NCI-H526 treated with DMSO at 0.1 percent for 48 hours (cell line): ENCODE measurements at places on chromosomes 12 and 14.

- DNase-seq, result no peak
These were observed 567.2 kb downstream of the SNAPC1 start for GRCh38 chr14:62329427-62329826.

GRCh38 chr12:28709986-28710685 is 438.9 kb upstream of the FAR2 start:
- no peak for DNase-seq

DNA sequence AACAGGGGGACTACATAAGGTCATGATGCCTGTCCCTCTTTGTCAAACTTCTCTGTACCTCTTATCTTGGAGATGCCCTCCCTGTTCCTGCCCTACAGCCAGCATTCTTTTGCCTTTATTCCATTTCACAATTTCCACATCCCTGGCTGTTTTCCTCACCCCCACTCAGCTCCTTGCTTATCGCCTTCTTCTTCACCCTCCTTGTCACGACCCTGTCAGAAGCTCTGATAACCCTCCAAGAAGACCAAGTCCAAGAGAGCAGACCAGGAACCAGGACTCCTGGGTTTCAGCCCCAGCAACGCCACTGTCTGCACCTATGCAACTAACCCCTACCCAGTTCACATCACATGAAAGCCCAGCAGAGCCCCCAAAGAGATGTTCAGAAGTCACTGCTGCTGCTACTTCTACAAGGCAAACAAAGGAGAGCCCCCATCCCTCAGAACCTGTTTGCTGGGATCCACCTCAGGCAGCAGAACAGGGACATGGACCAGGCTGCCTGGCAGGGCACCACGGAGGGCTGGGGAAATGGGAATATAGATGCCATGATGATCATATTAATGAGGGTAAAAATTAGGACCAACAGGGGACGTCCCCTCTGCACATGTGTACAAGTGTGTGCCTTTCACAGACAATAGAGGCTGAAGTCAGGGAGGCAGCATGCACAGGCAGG is 92.8 kb downstream of the SINHCAF start:
- no peak for DNase-seq

- no peak for DNase-seq
These were observed 107.6 kb downstream of the C12orf50 start for GRCh38 chr12:87921621-87922020.

- peak; percentile 21 for DNase-seq
These were observed 60.7 kb upstream of the CAND1 start for GRCh38 chr12:67208281-67209067.

DNA sequence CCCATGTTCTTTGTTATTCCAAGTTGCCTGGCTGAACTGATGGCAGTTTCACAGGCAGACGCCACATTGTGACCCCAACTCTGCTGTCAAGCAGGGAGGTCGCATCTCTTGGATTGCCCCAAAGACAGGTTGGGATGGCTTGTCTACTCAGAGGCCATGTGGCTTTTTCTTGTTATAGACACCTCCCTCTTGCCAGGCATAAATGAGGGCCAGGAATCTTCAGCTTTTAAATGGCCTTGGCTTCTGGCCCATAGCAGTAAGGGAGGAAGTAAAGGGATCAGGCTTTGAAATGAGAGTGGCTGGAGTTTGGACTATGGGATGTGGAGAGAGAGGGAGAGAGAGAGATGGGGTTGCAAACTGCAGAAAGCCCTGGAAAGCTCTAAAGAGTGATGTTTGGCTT is 215.0 kb downstream of the TBX5 start:
- no peak for DNase-seq

- DNase-seq, result no peak
These were observed 13.6 kb downstream of the ADCY6 start for GRCh38 chr12:48775299-48775698.

DNA sequence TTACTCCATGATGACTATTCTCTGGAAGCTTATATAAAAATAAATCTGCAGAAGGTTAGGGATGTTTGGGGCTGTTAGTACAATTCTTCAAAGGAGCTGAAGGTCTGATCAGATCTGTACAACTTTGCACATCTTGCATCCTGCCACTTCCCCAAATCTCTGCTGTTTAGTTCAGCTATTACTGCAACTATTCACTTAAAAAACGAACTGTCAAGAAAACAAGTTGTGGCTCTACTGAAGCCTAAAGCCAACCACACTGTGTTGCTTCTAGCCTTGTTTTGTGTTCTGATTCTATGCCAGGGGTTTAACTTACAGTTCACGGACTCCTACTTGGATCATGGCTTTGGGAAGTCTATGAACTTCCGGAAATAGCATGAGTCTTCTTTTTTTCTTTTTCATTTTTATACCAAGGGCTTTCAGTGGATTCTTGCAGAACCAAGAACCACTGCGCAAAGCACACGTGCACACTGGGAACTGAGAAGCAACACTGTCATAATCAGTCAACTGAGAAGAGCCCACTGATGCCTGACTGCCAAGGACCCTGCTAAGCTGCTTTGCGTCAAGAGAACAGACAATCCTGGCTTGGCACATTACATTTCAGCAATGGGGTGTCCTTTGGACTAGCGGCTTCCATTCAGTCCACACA is 66.3 kb upstream of the EEA1 start:
- DNase-seq, result no peak

DNA sequence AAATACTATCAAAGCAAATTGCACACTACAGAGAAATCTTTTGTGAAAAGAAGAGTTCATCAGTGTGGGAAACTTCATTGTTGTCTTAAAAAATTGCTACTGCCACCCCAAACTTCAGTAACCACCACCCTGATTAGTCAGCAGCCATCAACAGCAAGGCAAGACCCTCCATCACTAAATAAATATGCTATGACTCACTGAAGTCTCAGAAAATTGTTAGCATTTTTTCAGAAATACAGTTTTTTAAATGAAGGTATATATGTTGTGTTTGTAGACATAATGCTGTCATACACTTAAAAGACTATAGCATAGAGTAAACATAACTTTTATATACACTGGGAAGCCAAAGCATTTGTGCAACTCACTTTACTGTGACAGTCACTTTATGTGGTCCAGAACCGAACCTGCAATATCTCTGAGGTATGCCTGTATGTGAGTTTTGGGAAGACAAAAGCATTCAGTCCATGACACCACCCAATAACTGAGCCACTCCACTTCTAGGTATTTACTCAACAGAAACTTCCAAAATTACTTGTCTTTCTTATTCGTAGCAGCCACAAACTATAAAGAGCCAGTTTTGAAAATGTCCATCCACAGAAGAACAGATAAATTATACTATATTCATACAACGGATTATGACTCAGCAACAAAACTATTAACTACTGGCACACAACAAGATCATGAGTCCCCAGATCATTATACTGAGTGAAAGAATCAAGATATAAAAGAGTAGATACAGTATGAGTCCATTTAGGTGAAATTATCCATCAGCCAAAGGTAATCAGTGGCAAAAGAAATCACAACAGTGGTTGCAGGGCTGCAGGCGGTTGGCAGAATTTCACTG is 649.6 kb downstream of the BCL11B start:
- DNase-seq, result no peak

DNA sequence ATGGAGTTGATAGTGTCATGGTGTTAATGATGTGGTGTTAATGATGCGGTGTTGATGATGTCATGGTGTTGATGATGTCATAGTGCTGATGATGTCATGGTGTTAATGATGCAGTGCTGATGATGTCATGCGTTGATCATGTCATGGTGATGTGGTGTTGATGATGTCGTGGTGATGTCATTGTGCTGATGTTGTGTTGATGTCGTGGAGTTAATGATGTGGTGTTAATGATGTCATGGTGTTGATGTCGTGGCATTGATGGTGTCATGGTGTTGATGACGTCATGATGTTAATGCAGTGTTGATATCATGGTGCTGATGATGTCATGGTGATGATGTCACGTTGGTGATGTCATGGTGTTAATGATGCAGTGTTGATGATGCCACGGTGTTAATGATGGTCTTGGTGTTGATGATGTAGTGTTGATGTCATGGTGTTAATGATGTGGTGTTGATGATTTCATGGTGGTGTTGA is 49.1 kb upstream of the RIMBP2 start:
- no peak for DNase-seq

DNA sequence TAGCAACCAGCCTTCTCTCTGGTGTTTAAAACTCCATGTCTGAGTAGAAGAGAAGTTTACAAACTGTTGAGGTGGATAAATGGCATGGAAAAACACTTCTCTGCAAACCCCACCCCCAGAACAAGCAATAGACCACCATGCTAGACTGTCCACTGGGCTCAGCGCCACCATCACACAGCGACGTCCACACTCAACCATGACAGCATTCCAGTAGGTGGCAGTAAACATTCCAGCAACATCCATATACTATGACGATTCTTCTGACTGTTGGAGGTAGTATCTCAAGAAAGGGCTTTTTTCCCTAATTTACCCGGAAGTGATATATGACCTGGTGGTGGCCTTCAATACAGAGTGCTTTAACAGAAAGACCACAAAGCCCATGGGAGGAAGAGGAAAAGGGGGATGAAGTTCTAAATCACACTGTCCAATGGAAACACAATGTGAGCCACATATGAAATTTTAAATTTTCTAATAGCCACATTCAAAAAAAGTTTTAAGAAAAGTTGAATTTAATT is 152.2 kb downstream of the SLC15A4 start:
- DNase-seq, result no peak

DNA sequence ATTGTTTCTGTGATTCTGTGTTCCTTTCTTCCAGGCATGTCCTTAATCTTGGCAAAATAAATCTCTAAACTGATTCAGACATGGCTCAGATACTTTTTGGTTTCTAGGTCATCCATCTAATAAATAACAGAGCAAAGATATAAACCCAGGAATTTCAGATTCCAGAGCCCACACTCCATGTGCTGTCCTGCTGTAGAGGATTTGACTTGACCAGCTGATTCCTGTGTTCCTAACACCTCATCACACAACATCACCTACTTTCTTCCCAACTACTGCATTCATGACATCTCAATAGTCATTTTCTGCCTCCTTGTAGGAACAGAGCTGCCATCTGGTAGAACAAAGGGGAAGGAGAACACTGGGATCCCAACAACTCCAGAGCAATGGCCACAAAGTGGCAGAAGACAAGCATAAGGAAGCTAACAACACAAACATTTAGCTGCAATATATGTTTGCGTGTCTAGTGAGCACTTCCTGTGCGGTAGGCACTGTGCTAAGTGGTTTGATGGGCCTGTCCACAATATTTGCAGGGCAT is 91.9 kb upstream of the OVCH1 start:
- DNase-seq, result no peak

- no peak for DNase-seq
These were observed 34.5 kb downstream of the PRKCH start for GRCh38 chr14:61355892-61356325.

- DNase-seq, result no peak
These were observed 186.6 kb upstream of the KRR1 start for GRCh38 chr12:75698052-75698451.

DNA sequence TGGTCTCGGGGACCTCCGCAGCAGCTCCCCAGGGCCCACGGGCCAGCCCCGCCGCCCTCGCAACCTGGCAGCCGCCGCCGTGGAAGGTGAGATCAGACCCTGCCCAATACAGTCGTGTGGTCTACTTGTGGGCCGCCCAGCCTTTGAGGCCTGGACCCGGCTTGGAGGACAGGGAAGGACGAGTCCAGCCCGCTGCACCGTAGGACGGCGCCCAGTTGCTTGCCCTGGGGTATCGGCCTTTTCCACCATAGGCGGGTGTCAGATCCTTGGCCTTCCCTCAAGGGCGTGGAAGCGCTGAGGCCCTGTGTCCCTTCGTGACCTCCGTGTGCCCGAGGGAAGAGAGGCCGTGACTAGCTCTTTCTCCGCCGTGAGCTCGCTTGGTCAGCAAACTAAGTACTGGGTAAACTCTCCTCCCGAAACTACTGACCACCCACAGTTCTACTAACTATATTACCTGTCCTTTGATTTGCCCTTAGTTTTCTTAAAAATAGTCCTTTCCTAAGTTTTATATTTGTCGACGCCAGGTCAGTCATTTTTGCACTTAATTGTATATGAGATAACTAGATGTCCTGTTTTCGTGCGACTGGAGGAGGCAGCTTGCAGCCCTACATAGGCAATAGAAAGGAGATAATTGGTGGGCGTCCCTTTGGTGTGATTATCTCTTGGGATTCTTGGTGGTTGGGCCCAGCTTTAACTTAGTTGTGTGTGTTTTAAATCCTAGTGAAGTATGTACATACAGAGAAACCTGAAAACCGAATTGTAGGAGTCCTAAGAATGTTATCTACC is 757 bp downstream of the SLC25A3 start:
- DNase-seq, result no peak

GRCh38 chr12:67759829-67760228 is 111.3 kb downstream of the DYRK2 start:
- DNase-seq, result no peak

GRCh38 chr14:104116288-104116755 is 22.1 kb upstream of the KIF26A start:
- no peak for DNase-seq

GRCh38 chr12:123040106-123040505 is 59.6 kb downstream of the ARL6IP4 start:
- no peak for DNase-seq

- DNase-seq, result peak; percentile 33
These were observed 169.5 kb downstream of the ANO4 start for GRCh38 chr12:100964028-100964427.

GRCh38 chr12:104044158-104044557 is 5.8 kb downstream of the GLT8D2 start:
- DNase-seq, result no peak

DNA sequence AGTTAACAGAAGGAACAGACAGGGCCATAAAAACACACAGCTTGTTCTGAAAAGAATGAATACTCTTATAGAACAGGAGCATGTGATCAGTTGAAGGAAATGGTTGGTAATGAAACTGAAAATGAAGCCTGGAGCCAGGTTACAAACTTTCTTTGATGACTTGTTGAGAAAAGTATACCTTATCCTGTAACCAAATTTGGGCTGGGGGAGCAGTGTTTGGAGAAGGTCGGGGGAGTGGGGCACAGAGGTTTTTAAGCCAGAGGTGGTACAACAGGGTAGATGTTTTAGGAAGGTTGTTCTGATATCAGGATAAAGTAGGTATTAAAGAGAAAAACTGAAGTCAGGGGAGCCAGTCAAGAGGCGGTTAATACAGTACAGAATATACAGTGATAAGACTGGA is 8.2 kb downstream of the GOLT1B start:
- DNase-seq, result no peak

GRCh38 chr12:42884116-42884515 is 294.6 kb upstream of the PRICKLE1 start:
- no peak for DNase-seq

DNA sequence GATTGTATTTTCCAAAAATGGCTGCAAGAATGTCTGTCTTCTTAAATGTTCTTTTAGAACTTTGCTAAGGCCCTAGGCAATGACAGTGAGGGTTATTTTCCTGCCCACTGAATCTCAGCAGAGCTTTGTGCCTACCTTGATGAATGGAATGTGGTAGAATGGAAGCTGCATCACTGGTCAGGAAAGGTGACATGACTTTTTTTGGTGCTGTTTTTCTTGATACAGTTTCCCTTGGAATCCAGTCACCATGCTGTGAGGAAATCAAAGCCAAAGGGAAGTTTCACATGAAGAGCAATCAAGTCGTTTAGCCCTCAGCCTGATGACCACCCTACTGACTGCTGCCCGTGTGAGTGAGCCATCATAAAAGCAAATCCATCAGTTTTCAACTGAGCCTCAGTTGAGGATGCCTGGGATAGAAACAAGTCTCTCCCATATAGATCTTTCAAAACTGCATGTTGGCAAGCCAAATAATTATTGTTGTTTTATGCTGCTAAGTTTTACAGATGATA is 886.0 kb upstream of the FBXO33 start:
- DNase-seq, result no peak
